ENCODE measurements at places on chromosomes 2 and 18.

DNA sequence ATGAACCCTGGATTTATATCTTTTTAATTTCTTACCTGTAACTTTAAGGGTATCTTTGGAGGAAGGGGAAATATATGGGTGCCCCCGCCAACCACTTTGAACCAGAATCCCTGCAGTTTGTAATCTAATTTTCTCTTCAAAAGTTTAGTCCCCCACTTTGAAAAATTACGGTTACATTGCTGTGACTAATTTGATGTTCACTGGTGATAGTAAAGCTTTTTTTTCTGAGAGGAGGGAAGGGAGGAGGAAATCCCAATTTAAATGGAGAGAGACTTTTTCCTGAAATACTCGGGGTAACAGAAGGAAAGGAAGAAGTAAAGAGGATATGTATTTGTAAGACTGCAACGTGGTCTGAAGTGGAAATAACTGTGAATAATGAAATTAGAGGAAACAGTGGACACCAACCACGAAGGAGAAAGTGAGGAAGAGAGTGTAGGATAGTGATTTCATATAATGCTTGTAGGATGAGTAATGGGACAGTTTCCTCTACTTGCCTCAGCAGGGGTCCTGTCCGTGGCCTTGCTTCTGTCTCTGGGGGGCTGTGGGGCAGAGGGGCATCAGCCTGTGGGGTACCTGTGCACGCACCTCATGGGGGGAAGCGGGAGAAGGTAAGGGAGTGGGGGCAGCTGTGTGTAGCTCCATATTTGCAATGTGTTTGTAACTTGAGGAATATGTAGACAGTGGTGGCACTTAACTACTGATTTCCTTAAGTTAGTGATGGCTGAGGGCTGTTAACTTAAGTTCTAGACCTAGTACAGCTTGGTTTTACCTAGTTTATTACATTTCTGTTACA lies 161.1 kb downstream of the LTBP1 start:
- no peak for DNase-seq

GRCh38 chr2:12340164-12340563 lies 376.6 kb upstream of the TRIB2 start:
- no peak for DNase-seq

- DNase-seq, result no peak
These were observed 68.6 kb upstream of the SPOPL start for GRCh38 chr2:138432971-138433370.

DNA sequence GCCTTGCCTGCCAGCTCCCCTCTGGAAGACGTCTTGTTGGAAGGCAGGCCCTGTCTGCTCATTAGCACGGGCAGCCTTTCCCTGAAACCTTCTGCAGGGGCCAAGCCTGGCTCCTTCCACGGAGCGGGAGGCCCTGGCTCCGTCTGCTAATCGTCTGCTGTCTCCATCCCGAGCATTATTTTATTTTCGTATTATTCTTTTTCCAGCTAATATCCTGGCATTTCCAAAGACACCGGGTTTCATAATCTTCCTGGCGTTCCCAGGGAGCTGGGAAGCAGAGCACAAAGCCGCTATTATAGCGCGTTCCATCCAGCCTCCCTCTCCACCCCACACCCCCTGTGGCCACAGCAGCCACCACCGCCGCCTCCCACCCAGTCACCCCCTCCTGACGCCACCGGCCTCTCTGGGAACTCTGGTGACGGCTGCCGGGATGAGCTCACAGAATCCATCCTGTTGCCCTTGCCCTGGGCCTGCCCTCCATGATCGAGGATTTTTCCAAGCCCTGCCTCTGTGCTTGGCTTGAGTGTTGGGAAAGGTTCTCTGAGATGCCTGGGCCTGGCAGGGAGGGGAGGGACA lies 125.5 kb downstream of the DYSF start:
- DNase-seq, result peak; percentile 86

GRCh38 chr2:164456619-164457018 lies 164.7 kb downstream of the GRB14 start:
- no peak for DNase-seq

DNA sequence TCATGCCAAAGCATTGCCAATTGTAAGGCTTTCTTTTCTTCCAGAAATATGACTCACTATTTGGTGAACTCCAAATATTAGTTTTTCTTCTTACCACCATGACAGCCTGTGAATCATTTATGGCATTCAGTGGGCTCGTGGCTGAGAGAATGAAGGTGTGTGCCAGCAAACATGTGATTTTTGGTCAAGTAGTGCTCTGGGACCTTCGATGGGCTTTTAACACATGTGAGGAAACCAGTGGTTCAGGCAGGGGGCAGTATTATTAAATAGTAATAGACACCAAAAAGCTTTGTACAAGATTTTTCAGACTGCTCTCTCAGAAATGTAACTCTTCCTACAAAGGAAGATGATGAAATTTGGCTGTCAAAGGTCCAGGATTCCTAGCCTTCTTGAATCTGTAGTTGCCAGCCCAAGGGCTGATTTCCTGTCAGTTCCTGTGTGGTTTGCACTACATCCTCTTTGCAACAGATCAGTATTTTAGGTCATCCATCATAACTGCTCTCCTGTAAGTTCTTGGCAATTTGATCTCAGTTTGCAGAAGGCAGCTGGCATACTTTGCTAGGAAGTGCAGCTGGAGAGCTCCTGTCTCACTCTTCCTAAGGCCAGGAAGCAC lies 64.3 kb downstream of the BABAM2 start:
- DNase-seq, result peak; percentile 38

DNA sequence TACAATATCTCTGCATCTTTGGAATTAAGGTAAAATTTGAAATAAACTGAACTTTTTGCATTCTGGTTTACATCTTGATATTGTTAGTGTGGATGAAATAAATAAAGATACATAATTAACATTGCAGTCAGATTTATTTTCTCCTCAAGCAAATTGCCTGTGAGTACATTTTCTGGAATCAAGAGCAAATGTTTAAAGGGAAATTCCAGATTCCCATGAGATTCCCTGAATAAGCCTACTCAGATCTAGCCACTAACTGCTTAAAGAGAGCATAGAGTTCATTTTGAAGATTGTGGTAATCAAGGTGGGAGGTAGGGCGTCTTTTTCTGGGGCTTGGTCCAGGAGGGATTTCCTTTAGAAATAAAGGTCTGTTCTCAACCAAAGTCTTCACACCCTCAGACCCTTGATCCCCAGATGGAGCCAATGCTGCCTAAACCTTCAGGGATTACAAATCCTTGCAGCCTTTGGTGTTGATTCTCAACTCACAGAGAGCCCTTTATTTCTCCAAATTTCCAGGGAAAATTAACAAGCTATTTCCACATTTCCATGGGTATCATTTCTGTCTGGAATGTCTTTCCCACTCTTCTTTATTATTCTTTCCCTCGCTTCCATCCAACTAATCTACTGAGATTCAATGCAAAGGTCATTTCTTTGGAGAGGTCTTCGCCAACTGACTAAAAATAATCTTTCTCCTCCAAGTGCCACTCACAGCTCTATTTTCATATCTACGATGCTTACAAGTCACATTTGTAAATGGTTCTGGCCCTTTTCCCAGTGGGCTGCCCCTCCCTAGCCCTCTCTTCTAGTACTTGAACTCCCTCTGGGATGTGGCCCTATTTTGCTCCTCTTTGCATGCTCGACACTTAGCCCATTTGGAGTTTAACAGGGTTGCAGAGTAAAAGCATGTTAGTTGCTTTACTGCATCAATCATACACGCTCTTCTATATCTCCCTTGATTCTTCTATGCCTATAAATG lies 79.8 kb upstream of the SPATS2L start:
- peak; percentile 74 for DNase-seq

DNA sequence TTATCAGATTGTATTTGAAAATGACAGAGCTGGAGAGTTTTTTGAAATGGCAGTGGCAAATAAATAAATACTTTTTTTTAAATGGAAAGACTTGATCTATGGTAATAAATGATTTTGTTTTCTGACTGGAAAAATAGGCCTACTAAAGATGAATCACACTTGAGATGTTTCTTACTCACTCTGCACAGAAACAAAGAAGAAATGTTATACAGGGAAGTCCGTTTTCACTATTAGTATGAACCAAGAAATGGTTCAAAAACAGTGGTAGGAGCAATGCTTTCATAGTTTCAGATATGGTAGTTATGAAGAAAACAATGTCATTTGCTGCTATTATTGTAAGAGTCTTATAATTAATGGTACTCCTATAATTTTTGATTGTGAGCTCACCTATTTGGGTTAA lies 30.9 kb downstream of the CD28 start:
- DNase-seq, result no peak

DNA sequence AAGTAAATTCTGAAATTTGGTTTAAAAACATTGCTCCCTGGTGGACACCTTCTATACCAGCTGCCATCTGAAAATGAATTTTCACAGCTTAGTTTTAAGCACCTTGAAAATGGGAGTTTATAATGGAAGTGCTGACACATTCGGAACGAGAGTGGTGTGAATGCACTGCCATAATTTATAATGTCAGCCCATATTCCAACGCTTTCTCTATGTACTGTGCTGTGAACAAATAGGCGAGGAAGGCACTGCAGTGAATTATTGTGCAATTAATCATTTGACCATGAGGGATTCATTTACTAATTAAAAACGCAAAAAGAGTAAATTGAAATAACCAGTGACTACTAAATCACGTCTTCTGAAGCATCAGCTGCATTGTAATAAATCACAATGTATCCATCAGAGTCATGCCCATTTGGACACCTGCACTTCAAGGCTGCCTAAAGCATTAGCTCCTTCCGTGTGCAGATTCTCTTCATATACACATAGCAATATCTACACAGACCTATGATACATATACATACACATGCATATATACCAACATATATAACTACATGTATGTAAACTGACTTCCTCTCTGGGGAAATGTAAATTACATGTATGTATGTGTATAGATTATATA lies 699.8 kb downstream of the GALR1 start:
- no peak for DNase-seq

GRCh38 chr2:190720691-190721090 lies 71.8 kb downstream of the NAB1 start:
- DNase-seq, result no peak

- no peak for DNase-seq
These were observed 2.9 kb upstream of the EN1 start for GRCh38 chr2:118850168-118850900.

DNA sequence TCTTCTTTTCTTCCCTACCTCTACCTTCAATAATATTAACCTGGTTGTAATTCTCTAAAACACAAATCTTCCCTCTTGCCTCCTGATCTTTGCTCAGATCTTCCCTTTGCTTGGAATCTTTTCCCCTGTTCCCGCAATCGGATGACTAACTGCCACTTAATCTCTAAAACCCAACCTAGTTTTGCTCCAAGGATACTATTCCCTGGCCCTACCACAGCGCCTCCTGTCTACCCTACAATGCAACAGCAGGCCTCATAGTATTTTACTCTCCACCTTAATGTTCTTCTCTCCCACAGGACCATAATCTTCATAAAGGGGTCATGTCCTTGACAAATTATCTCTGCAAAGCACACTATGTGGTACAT lies 246.8 kb upstream of the TNP1 start:
- DNase-seq, result no peak

GRCh38 chr18:61856678-61857077 lies 36.1 kb downstream of the RNF152 start:
- DNase-seq, result no peak

DNA sequence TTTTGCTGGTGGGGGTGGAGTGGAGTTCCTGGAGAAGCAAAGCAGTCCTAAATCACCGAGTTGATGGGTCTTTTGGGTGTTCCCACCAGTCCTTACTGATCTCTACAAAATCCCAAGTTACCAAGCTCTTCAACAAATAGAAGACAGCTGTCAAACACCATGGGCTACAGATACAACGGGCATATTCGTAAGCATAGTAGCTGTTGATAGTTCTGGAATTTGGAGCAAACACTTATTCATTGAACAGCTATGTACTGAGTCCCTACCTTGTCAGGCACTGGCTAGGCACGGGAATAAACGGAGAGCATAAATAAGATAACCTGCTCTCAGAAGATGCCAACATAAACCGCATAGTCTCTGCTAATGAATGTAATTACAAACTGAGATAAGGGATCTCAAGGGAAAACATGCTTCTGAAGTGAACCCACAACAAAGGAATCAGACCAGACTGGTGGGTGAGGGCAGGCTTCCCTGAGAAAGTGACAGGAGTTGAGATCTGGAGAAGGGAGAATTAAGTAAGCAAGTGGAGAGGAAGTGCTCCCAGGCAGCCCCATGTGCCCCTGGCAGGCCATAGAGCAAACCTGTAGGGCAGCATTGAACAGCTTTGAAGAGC lies 947 bp upstream of the ANKRD44 start:
- no peak for DNase-seq

GRCh38 chr18:79864006-79864725 lies 66.4 kb downstream of the KCNG2 start:
- no peak for DNase-seq

DNA sequence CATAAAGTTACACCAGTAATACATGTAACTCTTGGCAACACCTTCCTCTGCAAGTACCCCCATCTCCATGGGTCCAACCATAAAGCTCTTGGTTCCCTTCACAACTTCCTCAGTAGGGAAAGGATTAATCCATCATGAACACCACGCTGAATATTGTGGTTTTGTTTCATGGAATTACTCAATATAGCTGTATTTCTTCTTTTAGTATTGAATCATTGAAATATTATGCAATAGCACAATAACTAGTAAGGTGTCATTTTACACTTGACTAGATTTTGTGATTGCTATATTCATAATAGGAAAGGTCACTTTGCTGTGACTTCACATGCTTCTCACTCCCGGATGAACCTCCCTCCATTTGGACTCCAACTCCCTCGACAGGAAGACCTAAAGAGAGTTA lies 29.7 kb upstream of the PID1 start:
- DNase-seq, result no peak

DNA sequence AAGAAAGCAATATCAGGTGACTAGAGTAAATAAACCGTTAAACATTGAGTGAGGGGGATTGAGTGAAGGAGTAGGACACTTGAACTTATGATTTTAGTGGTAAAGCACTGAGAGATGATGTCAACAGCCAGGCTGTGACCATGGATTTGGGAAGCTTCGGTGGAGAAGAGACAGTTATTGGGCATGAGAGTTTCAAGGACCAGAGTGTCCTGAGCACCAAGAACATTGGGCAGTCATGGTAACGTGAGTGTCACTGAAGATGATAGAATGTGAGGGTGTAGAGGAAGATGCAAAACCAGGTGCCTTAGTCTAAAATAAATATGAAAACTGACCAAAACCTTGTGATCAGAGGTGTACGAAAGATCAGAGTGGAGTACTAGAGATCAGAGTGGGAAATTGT lies 248.1 kb downstream of the ASXL3 start:
- DNase-seq, result no peak

- no peak for DNase-seq
These were observed 157.3 kb upstream of the CTNNA2 start for GRCh38 chr2:79355569-79355968.

- no peak for DNase-seq
These were observed 4.9 kb downstream of the TM4SF20 start for GRCh38 chr2:227374158-227374557.

DNA sequence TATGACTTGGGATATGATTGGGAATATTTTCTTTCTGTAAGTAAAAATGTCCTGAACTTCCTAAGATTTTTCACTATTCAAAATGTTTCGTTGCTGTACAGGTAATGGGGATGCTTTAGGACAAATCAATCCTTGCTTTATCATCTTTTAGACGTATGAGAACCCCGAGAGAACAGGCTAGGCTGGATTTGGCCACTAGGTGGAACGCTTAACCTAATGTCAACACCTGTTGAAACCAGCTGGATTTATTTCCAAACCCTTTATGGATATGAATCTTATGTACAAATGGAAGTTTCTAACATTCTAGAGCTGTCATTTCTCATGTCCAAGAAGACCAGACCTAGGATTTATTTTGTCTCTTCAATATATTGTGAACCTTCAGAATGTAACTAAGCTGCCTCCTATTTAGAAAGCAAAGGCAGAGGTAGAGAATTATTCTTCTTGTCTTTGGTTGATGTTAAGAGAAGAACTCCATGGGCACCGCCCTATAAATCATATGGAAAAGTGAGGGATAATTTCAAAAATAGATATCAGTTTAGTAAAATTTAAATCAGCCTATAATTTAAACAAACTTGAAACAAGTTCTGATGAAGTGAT lies 96.7 kb downstream of the PMAIP1 start:
- DNase-seq, result no peak
